ENCODE measurements at places on chromosomes 2 and 18.

- DNase-seq = no peak
These were observed 383.8 kb downstream of the FIGN start for GRCh38 chr2:163351966-163352365.

DNA sequence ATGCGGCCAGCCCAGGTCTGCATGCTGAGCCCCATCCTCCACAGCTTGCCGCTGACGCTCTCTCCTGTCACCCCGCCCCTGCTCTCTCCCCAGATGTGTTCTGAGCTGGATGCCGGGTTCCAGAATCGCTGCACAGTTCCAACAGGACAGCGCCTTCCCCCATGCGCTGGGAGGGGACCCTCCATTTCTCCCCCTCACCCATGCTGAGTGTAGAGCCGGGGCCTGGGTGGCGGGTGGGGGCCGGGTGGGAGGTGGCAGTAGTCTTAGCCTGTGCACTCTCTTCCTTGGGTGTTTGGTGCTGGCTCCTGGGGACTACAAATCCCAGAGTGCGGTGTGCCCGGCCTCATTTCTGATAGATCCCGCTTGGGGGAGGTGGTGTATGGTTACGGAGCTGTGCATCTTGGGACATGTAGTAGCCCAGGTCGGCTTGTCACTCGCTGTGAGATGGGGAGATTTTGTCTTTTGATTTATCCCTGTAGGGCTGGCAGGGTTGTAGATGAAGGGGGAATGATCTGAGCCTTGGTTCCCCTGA, 6.8 kb downstream of the DNAJB2 start:
- DNase-seq = no peak

- no peak for DNase-seq
These were observed 36.6 kb upstream of the CCNYL1 start for GRCh38 chr2:207674826-207675225.

DNA sequence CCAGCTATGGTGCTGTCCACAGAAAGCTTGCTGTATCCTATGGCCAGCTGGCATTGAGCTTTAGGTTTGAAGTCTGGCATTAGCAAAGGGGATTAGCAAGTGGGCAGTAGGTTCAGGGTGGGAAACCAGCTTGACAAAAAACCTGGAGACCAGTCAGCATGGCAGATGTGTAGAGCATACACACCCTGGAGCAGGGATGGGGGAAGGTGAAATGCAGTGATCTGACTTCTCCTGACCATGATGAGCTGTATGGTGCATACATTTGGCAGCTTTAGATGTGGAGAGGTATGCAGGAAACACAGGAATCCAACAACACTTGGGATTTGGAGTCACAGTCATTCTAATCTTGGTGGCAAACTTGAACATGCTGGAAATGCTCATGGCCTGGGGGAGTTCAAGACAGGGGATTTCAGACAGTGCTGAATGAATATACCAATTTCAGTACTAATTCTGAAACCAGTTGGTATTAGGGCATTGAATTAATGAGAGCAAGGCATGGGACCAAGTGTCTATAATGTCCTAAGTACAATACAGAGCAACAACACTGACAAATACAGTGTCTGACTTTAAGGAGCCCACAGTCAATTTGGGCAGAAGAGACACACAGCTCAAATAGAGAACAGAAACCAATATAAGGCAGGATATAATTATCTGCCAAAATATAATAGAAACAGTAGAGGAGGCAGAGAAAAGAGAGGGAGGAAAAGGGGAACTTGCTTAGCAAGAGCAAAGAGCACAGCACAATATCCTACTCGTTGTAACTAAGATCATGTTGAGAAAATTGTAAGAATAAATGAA, 11.8 kb downstream of the ARHGAP15 start:
- DNase-seq = no peak

DNA sequence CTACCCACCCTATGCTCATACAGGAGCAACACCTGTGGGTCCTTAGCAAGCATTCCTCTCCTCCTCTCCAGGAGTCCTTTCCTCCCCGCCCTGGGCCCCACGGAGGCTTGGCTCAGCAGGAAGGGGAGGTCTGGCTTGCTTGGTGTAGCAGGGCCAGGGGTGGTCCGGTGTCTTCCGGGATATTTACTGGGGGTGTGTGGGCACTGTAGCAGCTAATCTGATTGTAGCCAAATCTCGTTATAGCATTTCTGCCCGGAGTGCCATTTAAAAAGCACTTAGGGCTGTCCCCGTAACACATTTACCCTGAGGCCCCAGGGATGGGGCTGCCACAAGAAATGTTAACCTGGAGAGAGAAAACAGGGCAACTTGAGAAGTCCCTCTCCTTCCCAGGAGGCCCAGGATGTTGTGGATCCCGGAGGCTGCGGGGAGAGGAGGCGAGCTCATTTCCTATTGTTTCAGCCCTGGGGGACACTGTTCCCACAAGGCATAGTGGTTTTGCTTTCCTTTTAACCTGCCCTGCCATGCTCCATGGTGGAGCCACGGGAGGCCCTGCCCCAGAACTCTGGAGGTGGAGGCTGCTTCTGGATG, 134.5 kb downstream of the CLIP4 start:
- no peak for DNase-seq

GRCh38 chr2:230502593-230502992, 86.6 kb downstream of the SP100 start:
- DNase-seq = no peak

- no peak for DNase-seq
These were observed 41.7 kb downstream of the NLRC4 start for GRCh38 chr2:32222966-32223365.

GRCh38 chr18:74414953-74415515, 42.1 kb downstream of the DIPK1C start:
- no peak for DNase-seq

DNA sequence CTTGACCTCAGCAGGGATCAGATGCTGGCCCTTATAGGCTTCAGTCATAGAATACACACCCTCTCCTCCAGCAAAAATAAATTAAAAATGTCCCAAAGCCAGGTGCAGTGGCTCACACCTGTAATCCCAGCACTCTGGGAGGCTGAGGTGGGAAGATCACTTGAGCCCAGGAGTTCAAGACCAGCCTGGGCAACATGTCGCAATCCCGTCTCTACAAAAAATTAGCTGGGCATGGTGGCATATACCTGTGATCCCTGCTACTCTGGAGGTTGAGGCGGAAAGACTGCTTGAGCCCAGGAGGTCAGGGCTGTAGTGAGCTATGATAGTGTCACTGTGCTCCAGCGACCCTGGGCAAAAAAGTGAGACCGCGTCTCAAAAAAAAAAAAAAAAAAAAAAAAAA, 4.8 kb downstream of the ITPRIPL1 start:
- no peak for DNase-seq

- DNase-seq = no peak
These were observed 101.3 kb upstream of the KLHL29 start for GRCh38 chr2:23283653-23284052.

GRCh38 chr18:4445902-4446301, 9.2 kb downstream of the DLGAP1 start:
- no peak for DNase-seq

DNA sequence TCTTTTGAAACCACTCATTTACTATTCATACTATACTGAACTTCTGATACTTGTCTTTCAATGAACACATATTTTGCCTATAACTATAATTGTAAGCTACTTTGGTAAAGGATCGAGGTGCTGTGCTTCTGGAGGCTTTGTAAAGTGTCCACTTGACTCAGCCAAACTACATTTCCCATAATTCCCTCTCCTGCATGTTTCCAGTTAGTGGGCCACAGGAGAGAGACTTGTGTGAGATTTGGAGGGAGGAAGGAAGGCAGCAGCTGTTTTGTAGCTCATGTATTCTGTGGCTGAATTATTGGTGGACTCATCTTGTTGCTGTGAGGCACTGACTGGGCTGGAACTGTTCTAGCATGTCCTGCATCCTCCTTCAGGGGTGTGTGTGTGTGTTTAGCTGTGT, 328.8 kb downstream of the ARL6IP6 start:
- DNase-seq = no peak

GRCh38 chr2:42971381-42971780, 179.0 kb upstream of the HAAO start:
- DNase-seq = no peak

GRCh38 chr2:213016984-213017351, 134.4 kb downstream of the IKZF2 start:
- DNase-seq = no peak

DNA sequence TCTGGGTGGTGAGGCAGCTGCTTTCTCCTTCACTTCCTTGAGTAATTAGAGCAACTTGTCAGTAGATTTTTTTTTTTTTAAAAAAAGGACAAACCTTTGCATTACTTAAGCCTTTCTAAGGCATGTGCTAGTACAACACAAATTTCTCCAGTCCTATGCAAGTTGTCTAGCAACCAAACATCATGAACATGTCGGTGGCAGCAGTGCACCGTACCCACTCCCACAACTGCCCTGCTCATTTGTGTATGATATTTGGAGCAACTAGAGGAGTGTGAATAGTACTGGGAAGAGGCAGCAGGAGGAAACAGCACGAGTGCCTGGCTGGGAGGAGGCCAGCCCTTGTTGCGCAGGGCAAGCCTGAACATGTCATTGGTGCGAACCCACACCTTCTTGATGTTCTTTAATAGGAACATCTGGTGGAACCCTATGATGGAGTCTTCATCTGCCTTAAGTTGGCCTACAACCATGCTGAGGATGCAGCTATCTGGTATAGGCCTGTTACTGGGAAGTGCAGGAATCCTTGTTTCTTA, 238.3 kb downstream of the TDRD15 start:
- no peak for DNase-seq

- DNase-seq = no peak
These were observed 41.0 kb downstream of the ABHD3 start for GRCh38 chr18:21663578-21663977.

- no peak for DNase-seq
These were observed 3.5 kb downstream of the RHOB start for GRCh38 chr2:20450201-20450999.

GRCh38 chr2:237092920-237093781, 7.5 kb downstream of the COPS8 start:
- DNase-seq = no peak

Measured in activated T-helper 1 cell treated with Interleukin-2 at 50 U/mL for 16 hours (primary cell).